Ascending aorta (tissue), 2 donors: ENCODE measurements at places on chromosomes 1 and 21.

- H3K36me3 ChIP-seq, result no peaks in the 10 kb centered on the region
- peak; percentile 42 for DNase-seq
- no peaks in the 10 kb centered on the region for H3K27me3 ChIP-seq
- no peak overlapping the region for H3K27ac ChIP-seq
These were observed 11.6 kb upstream of the ETS2 start for GRCh38 chr21:38793926-38794713.

GRCh38 chr1:6137758-6138157, 42.4 kb downstream of the CHD5 start:
- H3K4me1 ChIP-seq, result no peaks in the 10 kb centered on the region
- no peaks in the 10 kb centered on the region for H3K36me3 ChIP-seq
- no peaks in the 10 kb centered on the region for H3K27me3 ChIP-seq
- H3K4me3 ChIP-seq, result no peak overlapping the region
- DNase-seq, result no peak

GRCh38 chr21:42641311-42642218, 11.9 kb upstream of the PDE9A start:
- no peak overlapping the region for H3K27ac ChIP-seq
- no peak for DNase-seq
- no peaks in the 10 kb centered on the region for H3K27me3 ChIP-seq
- H3K36me3 ChIP-seq, result no peaks in the 10 kb centered on the region
- H3K4me3 ChIP-seq, result no peak overlapping the region

GRCh38 chr1:166297993-166298392, 131.2 kb upstream of the FAM78B start:
- no peaks in the 10 kb centered on the region for H3K36me3 ChIP-seq
- DNase-seq, result no peak
- H3K4me3 ChIP-seq, result no peak overlapping the region
- no peaks in the 10 kb centered on the region for H3K4me1 ChIP-seq
- H3K27ac ChIP-seq, result no peak overlapping the region

DNA sequence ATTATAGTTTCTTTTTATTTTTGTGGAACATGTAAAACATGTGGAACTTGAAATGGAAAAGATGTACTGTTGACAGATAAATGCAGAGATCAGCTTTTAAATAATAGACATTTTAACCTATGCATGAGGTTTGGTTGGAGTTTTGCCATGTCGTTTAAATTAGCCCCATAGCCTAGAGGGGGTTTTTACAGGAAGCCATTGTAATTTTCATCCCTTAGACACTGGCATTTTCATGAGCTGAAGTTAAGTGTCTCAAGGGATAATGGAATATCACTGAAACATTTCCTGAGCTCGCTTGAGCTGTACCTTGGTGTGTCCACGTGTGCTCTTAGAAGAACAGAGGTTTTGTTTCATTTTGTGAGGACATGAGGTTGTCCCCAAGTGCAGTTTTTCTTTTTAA, 54.2 kb downstream of the HMCN1 start:
- no peaks in the 10 kb centered on the region for H3K36me3 ChIP-seq
- H3K4me1 ChIP-seq, result peaks cover 28% of the 10 kb centered on the region
- H3K4me3 ChIP-seq, result no peak overlapping the region
- H3K27me3 ChIP-seq, result no peaks in the 10 kb centered on the region
- no peak overlapping the region for H3K27ac ChIP-seq
- no peak for DNase-seq

DNA sequence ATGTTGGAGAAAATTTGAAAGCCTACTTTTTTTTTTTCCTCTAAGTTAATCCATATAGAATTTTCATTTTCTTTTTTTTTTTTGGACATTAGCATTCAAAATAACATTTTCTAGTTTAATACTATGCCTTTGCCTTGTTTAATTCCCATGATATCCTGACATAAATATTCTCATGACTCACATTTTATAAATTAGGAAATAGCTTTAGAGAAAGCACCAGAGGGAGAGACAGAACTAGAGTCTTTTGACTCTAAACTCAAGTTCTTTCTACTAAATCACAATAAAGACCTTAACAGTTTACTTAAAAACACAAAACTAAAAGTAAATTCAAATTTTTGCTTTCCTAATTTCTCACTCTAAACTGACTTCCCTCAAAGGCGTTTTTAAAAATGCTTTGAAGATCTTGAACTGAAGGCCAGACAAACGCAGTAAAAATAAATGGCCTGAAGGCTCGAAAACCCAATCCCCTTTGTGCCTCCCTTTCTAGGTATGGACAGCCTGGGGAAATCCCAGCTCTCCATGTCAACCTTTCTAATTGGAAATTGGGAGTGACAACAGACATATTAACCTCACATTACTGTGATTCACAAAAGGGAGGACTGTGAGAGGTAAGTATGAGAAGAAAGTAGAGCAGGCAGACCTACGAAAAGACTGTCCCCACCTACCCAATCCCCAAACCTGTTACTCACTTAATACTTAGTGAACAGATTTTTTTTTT, 104.6 kb downstream of the ENAH start:
- no peaks in the 10 kb centered on the region for H3K36me3 ChIP-seq
- no peaks in the 10 kb centered on the region for H3K4me1 ChIP-seq
- DNase-seq, result no peak
- H3K27me3 ChIP-seq, result no peaks in the 10 kb centered on the region

- H3K36me3 ChIP-seq, result no peaks in the 10 kb centered on the region
- no peaks in the 10 kb centered on the region for H3K27me3 ChIP-seq
- no peaks in the 10 kb centered on the region for H3K4me1 ChIP-seq
- H3K27ac ChIP-seq, result no peak overlapping the region
These were observed 46.0 kb upstream of the COG2 start for GRCh38 chr1:230596306-230596705.

- no peaks in the 10 kb centered on the region for H3K36me3 ChIP-seq
- DNase-seq, result peak; percentile 46
- H3K27ac ChIP-seq, result no peak overlapping the region
- H3K27me3 ChIP-seq, result no peaks in the 10 kb centered on the region
These were observed 242.1 kb upstream of the JUN start for GRCh38 chr1:59025898-59026426.

- no peaks in the 10 kb centered on the region for H3K4me1 ChIP-seq
- H3K27me3 ChIP-seq, result no peaks in the 10 kb centered on the region
- no peak overlapping the region for H3K27ac ChIP-seq
- no peak overlapping the region for H3K4me3 ChIP-seq
These were observed 43.3 kb downstream of the GPR88 start for GRCh38 chr1:100581096-100581705.

DNA sequence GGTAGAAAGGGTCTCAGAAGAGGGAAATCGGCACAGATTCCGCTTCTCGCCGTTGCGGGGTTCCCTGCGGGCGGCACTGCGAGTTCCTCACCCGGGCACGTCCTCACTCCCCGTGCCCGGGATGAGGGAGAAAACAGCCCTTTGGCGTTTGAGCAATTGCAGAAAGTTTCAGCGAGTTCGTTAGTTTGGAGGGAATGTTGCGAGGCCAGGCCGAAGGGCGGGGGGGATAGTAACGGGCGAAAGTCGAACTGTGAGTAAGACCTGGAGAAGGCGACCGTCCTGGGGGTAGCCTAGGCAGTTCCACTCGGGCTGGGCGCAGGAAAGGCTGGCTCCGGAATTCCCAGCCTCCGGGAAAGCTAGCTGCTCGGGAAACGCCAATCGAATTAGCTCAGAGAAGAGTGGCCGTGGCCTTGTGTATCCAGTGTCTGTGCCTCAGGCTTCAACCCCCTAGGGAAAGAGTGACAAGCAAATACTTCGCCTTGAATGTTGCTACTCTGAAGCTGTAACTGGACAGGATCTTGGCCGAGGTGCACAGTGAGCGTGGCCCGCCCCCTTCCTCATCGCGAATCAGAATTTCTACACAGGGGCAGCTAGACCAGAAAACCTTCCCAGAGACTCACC, 787 bp downstream of the PTGFR start:
- no peaks in the 10 kb centered on the region for H3K4me1 ChIP-seq
- H3K4me3 ChIP-seq, result peak overlapping the region; percentile 37
- H3K36me3 ChIP-seq, result no peaks in the 10 kb centered on the region
- DNase-seq, result no peak
